Naive thymus-derived CD4-positive, alpha-beta T cell (primary cell): ENCODE measurements at places on chromosomes 6 and 20.

GRCh38 chr6:14224359-14225103, 107.0 kb downstream of the CD83 start:
- DNase-seq: no peak

GRCh38 chr6:155194399-155194798, 69.4 kb upstream of the CLDN20 start:
- no peak for DNase-seq

DNA sequence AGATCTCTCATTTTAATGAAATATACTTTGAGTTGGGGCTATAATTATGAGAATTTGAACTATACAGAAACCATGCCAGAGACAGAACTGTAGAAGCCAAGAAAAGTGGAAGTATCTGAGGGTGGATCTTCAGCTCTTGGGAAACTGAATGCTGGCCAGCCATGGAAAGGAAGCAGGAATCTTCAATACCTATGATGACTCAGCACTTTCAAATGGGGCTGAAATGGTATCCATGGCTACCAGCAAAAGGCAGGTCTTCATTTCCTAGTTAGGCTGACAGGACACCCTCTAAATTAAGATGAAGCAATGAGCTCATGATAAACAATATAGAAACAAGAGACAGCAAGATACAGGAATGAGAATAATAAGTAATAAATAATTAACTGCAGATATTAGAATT, 171.3 kb downstream of the COL21A1 start:
- DNase-seq: no peak

GRCh38 chr6:116963972-116964371, 86.9 kb downstream of the RFX6 start:
- DNase-seq: no peak

DNA sequence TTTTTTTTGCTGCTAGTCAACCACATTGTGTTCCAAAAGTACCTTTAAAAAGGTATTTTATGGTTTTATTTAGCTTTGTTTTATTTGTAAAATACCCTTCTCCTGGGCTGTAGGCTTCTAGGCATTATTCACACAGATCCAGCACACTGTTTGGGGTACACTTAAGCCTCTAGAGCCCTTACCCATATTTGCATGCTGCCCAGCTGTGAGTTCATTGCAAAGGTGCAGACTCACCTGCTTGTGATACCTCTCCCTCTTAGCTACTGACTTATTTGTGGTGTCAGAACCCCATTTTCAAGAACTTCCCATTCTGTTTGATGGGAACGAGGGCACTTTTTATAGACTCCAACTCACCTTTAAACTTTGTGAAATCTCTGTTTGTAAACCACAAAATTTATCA, 69.8 kb downstream of the RIN2 start:
- no peak for DNase-seq

GRCh38 chr20:63475209-63475608, 2.8 kb upstream of the KCNQ2 start:
- DNase-seq: no peak

DNA sequence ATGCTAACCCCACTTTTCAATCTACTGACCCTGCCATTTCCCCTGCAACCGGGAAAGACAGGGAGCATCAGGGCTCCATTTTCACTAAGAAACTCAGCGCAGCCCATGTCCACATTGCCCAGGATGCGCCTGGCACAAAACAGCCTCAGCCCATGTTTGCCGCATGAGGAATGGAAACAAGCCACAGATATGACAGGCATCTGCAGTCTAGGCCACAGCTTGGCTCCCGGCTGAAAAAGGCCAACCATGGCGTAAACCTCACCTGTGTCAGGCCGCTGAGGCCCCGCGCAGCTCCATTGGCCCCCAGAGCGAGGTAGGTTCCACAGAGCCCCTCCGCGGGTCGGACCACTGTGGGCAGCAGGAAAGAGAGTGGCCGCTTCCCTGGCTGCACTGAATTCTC, 21.7 kb downstream of the GGT7 start:
- no peak for DNase-seq
